Stimulated activated CD4-positive, alpha-beta T cell treated with anti-CD3 and anti-CD28 coated beads, Interleukin-4, amount 100 ng/mL, for 24 hours (primary cell): ENCODE measurements at places on chromosomes 16 and 17.

- peak; percentile 19 for DNase-seq
These were observed 34.0 kb downstream of the NEUROD2 start for GRCh38 chr17:39573447-39574298.

GRCh38 chr17:46889992-46890564 lies 32.9 kb upstream of the GOSR2 start:
- no peak for DNase-seq

DNA sequence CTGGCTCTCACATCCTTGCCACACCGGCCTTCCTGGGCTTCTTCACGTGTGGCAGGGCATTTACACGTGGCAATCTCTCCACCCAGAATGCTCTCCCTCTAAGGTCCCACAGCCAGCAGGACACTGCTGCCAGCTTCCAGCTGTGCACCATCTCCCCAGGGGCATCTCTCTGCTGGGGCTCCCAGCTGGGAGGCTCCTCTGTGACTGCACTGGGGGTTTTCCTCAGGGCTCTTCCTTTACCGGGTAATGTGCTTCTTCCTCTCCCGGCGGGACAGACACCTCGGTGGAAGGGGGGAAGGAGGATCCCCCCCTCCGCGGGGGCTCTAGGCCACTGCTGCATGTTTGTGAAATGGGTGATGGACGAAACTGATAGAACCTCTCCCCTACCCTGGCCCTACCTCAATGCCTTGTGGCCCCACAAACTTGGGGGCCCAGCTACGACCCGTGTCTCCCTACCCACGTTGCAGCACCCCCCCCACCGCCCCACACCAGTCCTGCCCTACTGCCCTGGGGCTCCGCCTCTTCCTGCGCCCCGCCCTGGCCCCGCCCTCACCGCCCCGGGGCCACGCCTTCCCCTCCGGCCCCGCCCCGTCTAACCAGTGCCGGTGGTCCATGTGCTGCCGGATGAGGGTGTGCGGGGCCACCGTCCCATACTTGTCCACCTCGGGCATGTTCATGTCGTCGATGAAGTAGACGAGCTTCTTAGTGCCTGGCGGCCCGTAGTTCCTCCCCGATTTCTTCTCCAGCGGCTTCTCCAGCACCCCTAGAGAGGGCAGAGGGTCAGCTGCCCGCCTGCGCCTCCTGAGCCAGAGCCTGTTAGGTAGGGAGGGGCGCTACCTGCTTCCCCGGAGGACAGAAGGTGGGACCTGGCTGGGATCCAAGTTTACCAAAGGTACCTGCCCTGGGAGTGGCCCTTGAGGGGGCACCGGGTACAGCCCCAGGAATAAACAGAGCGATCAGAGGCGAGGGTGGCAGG lies 92.6 kb downstream of the DNAH17 start:
- peak; percentile 59 for DNase-seq

DNA sequence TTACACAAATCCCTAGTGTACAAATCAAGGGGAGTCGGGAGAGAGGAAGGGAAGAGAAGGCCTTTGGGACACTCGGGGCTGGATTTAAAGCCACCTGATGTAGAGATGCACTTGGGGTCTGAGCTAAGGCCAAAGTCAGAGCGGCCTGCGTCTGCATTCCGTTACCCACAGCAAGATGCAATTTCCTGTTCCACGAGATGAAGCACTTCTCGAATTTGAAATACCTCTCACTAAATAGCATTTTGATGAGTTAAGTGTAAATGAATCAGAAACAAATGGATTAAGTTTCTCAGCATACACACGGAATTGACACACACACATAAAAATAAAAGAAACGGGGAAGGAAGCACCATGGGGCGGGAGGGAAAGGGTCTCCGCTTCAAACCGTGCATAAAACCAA lies 386.0 kb downstream of the SOX9 start:
- DNase-seq, result no peak

DNA sequence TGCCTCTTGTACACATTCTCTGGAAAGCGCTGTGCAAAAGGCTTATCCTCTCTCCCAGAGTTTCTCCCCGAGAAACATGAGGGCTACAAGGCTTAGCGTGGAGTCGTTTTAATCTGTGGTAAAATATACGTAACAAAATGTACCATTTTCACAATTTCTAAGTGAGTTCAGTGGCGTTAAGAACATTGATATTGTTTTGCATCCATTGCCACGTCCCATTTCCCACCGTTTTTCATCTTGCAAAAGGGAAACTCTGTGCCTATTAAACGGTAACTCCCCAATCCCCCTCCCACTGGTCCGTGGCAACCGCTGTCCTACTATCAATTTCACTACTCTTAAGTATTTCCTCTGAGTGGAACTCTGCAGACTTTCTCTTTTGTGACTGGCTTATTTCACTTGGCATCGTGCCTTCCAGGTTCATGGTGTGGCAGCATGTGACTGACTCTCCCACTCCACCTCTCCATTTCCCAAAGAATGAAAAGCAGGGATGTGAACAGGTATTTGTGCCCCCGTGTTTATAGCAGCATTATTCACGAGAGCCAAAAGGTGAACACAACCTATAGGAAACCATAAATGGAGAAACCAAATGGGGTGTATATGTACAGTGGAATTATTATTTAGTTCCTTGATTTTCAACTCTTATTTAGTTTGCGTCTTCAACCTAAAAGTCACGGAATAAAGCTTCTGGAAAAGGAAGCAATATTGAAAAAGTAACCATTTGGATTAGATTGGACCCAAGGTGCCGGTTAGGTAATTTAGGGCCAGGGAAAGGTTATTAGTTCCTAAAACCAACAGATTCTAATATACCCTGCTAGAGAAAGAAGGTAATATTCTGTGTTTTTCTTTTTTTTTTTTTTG lies 1.1 kb upstream of the USP32 start:
- peak; percentile 49 for DNase-seq

DNA sequence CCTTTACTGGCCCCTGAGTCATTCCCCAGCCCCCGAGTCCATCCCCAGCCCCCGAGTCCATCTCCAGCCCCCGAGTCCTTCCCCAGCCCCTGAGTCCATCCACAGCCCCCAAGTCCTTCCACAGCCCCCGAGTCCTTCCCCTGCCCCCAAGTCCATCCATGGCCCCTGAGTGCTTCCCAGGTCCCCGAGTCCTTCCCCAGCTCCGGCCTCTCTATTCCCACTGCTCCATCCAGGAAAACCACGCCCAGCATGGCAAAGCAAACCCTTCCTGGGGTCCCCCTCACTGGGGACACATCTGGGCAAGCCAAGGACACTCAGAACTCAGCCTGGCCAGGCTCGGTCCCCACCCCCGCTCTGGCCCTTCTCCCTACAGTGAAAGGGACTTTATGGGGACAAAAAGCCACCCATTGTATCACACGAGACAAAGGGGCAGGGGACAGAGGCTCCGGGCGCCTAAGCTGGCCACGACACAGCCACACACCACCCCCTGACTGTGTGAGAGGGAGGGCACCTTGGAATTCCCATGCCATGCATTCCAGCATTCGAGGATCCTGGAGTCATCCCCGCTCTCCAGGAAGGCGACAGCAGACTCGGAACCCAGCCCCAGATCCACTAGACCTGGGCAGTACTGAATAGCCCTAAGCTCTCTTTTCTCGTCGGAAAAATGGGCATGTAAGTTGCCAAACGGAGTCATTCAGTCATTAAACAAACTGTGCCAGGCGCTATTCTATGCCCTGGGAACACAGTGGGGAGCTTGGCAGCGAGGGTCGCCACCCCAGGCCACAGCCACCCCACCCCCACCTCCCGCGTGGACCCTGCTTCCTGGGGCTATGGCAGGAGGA lies 14.0 kb downstream of the PLLP start:
- no peak for DNase-seq

DNA sequence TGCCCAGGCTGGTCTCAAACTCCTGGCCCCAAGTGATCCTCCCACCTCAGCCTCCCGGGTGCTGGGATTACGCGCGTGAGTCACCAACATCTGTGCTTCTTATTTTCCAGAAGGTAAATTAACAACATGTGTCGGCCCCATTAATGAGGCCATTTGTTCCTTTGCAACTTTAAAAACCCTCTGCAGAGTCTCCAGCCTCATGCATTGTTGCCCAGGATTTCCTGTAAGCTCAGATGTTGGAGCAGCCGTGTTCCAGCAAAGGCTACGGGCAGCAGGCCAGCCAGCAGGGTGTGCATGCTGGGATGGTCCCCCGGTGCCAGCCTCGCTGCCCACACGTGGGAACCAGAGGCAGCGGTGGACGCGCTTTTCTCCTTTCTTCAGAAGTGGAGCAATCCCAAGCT lies 19.1 kb upstream of the HEXD start:
- no peak for DNase-seq
